IPS DF 6.9 (cell line): ENCODE measurements at places on chromosomes 11 and 22.

DNA sequence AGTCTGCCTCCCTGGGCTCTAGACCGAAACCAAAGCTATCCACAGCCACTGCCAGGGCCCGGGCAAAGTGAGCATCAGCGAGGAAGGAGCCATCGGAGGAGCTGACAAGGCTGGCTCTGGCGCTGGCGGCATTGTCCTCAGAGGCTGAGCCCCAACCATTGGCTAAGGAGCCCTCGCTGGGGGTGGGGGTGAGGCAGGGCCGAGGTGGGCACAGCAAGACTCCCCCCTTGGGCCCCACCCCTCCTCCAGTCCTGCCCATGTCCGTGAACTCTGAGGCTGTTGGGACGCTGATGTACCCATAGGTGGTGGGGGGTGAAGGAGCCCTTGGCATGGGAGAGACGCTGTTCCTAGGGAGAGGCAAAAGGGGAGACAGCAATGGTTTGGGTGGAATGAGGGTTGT is 11.2 kb downstream of the ROBO4 start:
- DNase-seq: no peak

GRCh38 chr11:125062931-125063428 is at the start of gene SLC37A2:
Gene SLC37A2, plus strand, starts transcription at chr11:125063305. Its CDS starts 63 bp downstream, at chr11:125063368.
- no peak for DNase-seq

GRCh38 chr11:133608496-133608895 is 76.2 kb upstream of the OPCML start:
- DNase-seq: no peak

DNA sequence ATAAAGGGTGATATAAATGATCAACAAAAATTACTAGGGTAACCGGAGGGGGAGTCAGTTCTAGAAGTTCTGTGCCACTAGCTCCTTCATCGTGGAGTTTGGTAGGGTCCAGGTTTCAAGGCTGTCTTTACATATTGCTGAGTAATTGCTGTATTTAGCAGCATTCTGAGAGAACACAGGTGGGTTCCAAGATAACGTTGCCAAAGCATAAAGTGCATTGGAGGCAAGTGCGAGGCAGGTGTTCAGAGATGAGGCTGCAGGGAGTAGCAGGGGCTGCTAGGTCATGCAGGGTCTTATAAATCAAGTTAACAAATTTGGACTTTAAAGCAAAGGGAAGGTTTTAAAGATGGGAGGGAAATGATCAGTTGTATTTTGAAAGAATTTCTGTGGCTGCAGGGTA is 17.8 kb downstream of the SGSM3 start:
- DNase-seq: no peak

DNA sequence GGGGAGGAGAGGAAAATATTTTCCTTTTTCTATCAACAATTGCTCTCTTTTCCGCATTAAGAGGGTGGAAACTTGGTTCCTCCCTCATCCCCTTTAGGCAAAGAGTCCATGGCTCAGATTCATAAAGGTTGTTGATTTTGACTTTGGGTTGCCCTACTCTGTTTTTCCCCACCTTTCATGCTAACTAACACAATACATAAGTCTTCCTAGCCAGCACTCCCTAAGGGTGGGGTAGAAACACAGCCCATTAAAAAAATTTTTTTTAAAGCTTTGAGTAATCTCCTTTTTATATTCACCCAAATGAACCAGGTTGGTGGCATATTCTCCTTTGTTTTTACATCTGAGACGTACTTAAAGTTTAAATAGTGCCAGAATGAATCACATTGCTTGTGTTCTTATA is 20.0 kb upstream of the LIN7C start:
- DNase-seq: no peak

DNA sequence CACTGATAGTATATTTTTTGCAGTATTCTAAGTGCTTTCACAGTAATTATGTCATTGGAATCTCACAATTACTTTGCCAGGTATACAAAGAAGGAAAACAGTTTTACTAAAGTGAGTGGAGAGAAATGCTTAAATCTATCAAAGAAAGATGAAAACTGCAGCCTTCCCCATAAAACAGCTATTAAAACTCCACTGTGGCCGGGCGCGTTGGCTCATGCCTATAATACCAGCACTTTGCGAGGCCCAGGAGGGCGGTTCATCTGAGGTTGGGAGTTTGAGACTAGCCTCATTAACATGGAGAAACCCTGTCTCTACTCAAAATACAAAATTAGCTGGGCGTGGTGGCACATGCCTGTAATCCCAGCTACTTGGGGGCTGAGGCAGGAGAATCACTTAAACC is 19.1 kb downstream of the OR51E1 start:
- no peak for DNase-seq

DNA sequence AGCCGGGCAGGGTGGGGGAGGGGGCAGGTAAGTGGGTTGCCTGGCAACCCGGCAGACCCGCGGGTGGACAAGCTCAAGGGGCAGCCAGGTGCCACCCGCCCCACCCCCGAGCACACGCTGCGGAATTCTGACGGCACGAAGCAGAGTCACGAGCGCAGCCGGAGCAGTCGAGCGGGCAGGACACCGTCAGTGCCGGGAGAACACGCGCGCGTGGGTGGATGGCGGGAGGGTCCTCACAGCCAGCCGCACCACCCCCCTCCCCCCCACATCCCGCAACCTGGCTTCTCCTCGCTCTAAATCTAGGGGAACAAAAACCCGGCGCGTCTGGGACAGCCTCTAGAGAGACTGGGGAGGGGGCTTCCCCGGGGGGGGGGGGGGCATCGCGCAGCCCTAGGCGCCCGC is 133.1 kb upstream of the HSD17B12 start:
- no peak for DNase-seq
